ENCODE measurements at places on chromosomes 2 and 18.

- no peak for DNase-seq
Measured at GRCh38 chr2:46170611-46171350, 126.4 kb upstream of the EPAS1 start.

DNA sequence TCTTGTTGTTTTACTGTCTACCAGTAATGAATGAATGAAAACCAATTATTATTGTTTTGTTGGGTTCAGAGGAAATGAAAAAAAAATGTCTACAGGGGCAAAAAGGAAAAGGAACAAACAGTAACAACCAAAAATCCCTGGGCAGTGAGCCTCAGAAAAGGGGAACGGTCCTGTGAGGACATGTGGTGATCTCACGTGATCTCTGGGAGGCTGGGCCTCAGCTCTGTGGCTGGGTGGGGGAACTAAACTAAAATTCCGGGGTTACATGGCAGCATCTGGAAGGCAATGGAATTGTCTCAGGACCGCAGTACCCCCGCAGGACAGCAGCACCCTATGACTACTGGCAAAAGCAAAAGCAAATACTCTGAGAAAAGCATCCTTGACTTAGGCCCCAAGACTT, 80.1 kb downstream of the AFF3 start:
- DNase-seq = no peak

DNA sequence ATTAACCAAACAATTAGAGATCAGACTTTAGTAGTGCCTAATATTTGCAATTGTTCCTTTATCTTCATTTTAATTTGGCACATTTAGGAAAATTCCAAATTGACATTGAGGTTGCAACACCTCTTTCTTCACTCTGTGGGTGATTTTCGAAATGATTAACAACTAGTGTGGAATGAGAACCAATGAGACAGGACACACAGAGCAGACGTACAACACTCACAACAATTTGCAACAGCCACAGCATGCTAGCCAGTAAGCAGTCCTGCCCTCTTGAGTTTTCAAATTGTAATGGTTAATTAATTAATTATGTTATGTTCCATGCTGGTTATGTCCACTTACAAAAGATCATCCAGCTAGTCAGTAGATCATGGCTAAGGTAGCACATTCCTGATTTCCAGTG, 339.3 kb downstream of the LRP1B start:
- DNase-seq = no peak

DNA sequence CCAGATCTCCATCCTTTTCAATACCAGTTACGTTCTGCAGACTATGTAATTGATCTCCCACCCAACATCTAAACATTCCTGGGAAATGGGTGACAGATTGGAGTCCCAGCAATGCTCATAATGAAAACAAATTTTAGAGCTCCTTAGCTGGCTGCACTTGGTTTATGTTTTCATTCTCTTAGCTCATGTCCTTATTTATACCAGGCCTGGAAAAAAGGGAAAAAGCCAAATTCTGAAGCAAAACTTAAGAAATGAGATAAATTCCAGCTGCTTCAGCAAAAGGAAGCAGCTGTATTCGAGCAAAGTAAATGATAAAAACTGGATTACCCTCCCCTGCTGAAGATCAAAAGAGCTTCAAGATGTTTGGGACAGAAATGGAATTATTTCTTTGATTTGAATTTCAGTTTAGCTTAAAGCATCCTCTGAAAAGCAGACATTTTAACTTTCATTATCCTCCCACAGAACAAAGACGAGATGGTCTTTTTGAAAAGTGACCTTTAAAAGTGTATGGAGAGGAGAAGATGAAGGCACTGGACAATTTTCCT, 196.5 kb upstream of the THUMPD2 start:
- DNase-seq = no peak

DNA sequence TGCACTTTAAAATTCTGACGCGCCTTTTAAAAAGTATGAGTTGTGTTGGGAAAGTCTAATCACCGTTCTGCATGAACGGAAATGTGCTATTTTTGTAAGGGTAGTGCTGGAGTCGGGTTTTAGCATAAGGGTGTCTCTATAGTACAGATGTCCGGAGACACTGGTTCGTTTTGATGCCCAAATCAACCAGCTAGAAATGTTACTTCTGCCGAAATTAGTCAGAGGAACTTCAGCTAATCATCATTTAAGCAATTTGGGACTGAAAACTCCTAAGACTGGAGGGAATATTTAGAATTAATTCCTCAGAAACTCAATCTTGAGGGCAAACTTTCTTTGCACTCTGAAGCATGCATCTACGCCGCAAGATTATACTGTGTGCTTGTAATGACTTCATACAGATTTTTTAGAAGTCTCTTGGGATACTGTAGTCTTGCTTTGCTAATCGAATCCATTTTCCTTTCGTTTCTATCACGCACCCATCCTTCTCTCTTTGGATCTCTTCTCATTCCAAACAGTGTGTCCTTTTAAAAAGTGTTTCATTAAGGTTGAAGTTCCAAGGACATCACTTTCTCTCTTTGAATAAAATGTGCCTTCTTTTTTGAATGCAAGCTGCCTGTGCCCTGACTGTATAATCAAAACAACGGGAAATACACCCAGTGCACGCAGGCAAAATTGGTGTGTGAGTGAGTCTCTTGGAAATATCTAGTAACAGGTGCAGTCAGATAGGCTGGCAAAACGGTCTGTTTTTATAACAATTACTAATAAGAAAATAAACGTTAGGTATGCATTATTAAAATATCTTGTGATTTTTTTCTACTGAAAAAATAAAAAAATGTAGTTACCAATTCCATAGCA, 270.9 kb upstream of the TCF4 start:
- DNase-seq = no peak

GRCh38 chr2:112795774-112796173, 11.5 kb upstream of the IL1A start:
- no peak for DNase-seq

Measured in activated CD8-positive, alpha-beta memory T cell treated with anti-CD3 and anti-CD28 coated beads for 4 hours (primary cell).